ENCODE measurements at places on chromosomes 11 and 22. TPM values are rescaled to one million over a fixed set of nuclear protein-coding genes. Genes with fewer than 3 reads are reported as not detected.

Gene MIOX
- total RNA-seq = 0.33 TPM

Gene KCNJ4
- total RNA-seq = not detected

Gene MYOD1
- not detected for total RNA-seq

Gene P2RX6
- 0.16 TPM for total RNA-seq

Gene KCNQ1OT1
- 0.49 TPM for total RNA-seq

Gene OR51B5
- not detected for total RNA-seq

Gene SPDYC
- not detected for total RNA-seq

Gene HBB
- not detected for total RNA-seq

Gene AKIP1
- total RNA-seq = 29.5 TPM

Gene P2RY2
- 1.5 TPM for total RNA-seq

Gene OR10A2
- total RNA-seq = not detected

Gene OR52E8
- total RNA-seq = not detected

Gene NCF4
- not detected for total RNA-seq

Gene DDIAS
- total RNA-seq = 10.4 TPM

Gene CASP5
- not detected for total RNA-seq

All from mesangial cell (primary cell).